ENCODE measurements at places on chromosomes 5 and 9. TPM values are rescaled to one million over a fixed set of nuclear protein-coding genes. Genes with fewer than 3 reads are reported as not detected.

DNA sequence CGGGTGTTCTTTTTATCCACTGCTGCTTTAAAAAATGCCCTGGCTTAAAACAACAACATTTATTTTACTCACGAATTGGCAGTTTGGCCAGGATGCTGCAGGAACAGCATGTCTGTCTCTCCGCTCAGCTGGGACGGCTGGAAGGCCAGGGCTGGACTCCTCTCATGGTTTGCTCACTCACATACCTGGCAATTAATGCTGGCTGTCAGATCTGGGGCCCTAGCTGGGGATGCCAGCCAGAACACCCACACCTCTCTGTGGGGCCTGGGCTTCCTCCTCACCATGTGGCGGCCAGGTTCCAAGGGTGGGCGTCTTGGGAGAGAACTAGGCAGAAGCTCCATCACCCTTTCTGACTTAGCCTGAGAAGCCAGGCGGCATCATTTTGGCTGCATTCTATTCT lies 189.1 kb upstream of the IL12B start:
- no peaks in the 10 kb centered on the region for H3K27me3 ChIP-seq
- H3K36me3 ChIP-seq: no peaks in the 10 kb centered on the region
- H3K4me3 ChIP-seq: no peak overlapping the region
- no peak overlapping the region for H3K27ac ChIP-seq
- DNase-seq: no peak

DNA sequence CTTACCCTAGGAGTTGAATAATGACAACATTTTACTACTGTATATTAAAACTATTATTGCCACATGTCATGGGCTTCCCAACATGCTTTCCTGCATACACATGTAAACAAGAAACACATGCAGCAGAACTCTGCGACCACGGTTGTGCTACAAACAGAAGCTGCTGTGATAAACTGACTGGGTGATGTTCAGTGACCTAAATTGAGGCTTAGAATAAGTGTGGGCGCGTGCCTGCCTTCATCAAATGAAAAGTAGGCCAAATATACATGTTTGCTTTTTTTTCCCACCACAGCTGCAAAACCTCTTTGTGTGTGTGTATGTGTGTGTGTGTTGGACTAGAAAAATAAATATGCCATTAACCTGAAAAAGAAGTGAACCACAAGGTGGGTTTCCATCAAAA lies 1202.1 kb downstream of the PTPRD start:
- no peaks in the 10 kb centered on the region for H3K36me3 ChIP-seq
- DNase-seq: no peak
- H3K27ac ChIP-seq: no peak overlapping the region
- no peaks in the 10 kb centered on the region for H3K27me3 ChIP-seq

DNA sequence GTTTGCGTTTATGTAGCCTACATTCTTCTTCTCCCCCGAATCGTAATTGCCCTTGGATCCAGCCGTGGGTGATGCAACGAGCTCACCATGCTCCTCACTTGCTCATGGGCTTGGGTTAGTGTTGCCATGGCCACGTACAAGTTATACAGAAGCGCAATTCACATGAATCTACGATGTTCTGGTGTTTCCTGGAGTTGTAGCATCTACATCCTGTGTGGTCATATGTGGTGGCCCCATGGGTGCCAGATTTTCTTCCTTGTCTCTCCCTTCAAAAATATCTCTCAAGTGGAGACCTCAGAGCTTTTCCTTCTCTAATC lies 115.3 kb downstream of the TLE4 start:
- H3K27me3 ChIP-seq: no peaks in the 10 kb centered on the region
- H3K4me3 ChIP-seq: no peak overlapping the region
- peaks cover 9% of the 10 kb centered on the region for H3K36me3 ChIP-seq
- no peak for DNase-seq
- no peak overlapping the region for H3K27ac ChIP-seq
- no peaks in the 10 kb centered on the region for H3K4me1 ChIP-seq

GRCh38 chr9:113612828-113613227 lies 149.3 kb downstream of the RGS3 start:
- H3K27ac ChIP-seq: no peak overlapping the region
- no peak overlapping the region for H3K4me3 ChIP-seq
- no peaks in the 10 kb centered on the region for H3K36me3 ChIP-seq
- H3K4me1 ChIP-seq: peaks cover 26% of the 10 kb centered on the region
- DNase-seq: no peak

Gene FBXW11
- total RNA-seq: 43.5 TPM

Gene C5orf58
- total RNA-seq: not detected

DNA sequence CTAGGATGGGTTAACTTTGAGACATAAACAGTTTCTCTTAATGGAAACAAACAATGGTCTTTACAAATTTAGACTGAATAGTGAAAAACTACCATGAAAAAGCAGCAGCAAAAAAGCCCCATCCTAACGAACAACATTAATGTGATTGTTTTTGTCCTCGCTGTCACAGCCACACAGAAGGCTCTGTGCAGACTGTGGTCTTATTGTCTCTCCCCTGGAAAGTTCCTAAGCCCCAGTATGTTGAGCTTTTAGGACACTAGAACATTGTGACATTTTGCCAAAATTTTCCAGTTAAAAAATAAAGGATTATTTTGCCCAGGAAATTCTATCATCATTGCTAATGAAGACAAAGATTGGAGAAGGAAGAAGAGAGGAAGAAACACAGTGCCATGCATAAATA lies 12.6 kb upstream of the SOWAHA start:
- no peak for DNase-seq
- H3K36me3 ChIP-seq: no peaks in the 10 kb centered on the region
- no peak overlapping the region for H3K4me3 ChIP-seq
- no peaks in the 10 kb centered on the region for H3K4me1 ChIP-seq
- no peak overlapping the region for H3K27ac ChIP-seq
- H3K27me3 ChIP-seq: no peaks in the 10 kb centered on the region

Gene HNRNPK
- total RNA-seq: 510 TPM

Measured in esophagus squamous epithelium (tissue), 5 donors.